Urothelium cell line (cell line): ENCODE measurements at places on chromosomes 7 and 10.

DNA sequence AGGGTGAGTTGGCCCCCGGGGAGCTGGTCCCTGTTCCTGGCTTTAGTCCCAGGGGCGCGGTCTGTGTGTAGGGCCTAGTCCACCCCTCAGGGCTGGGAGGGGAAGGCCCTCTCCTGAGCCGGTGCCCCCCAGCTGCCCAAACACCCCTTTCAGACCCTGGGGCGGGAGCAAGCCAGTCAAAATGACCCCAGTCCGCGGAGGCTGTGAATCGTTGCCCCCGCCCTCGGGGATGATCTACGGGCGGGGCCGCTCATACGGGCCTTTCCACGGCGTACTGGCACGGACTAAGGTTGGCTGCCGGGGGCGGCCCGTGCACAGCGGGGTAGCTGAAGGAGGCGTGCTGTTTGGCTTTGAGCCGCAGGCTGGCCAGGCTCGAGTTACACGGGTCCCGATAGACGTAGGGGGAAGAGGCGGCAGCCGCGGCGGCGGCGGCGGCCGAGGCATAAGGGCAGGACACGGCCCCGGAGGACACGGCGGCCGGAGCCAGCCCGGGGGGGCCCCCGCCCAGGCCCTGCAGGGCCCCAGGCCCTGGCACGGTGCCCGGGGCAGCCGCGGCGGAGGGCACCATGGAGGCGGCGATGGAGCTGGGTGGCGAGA is 4.3 kb downstream of the ELOVL3 start:
- DNase-seq: peak; percentile 80

DNA sequence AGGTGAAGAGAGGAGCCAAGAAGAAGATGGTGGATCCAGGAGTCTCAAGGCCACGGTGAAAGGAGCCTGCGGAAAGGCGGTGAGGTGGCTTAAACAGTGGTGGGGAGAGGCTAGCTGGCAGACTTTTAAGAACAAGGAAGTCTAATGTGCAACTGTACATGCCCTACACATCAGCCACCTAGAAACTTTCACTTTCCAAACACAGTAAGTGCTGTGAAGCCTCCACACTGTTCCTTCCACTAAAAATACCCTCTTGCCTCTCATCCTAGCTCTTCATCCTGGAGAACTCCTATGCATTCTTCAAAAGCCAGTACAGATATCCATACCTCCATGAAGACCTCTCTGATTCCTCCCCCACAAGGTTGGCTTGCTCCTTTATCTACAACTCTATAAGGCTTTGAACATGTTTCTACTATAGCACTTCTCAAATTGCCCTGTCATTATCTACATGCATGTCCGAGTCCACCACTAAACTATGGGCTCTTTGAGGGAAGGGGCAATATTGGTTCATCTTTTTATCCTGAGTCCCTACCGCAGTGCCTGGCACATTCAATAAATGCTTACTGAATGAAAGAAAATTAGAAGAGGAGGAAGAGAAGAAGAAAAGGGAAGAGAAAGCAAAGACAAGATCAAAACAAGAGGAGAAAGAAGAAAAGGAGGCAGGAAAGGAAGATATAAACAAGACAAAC is 54.2 kb downstream of the DNAJC12 start:
- DNase-seq: no peak

- peak; percentile 89 for DNase-seq
These were observed 58.3 kb downstream of the MICALL2 start for GRCh38 chr7:1401011-1401410.

DNA sequence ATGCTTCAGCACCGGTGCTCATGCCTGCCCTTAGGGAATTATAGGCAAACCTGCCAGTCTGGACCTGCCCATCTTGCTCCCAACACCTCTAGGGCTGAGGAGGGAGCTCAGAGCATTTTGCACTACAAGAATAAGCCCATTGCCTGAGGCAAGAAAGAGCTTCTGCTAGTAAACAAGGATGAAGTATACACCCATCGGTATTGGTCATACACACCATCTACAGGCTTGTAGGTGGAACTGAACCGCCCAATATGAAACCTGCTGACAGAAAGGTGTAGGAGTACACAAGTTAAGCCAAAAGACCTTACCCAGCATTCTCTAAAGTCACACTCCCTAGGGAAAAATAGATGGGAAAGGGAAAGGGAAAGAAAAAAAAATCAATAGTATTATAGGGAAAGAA is 957.0 kb upstream of the LRRTM3 start:
- no peak for DNase-seq

GRCh38 chr10:10846504-10846900 is 171.2 kb upstream of the CELF2 start:
- DNase-seq: no peak

DNA sequence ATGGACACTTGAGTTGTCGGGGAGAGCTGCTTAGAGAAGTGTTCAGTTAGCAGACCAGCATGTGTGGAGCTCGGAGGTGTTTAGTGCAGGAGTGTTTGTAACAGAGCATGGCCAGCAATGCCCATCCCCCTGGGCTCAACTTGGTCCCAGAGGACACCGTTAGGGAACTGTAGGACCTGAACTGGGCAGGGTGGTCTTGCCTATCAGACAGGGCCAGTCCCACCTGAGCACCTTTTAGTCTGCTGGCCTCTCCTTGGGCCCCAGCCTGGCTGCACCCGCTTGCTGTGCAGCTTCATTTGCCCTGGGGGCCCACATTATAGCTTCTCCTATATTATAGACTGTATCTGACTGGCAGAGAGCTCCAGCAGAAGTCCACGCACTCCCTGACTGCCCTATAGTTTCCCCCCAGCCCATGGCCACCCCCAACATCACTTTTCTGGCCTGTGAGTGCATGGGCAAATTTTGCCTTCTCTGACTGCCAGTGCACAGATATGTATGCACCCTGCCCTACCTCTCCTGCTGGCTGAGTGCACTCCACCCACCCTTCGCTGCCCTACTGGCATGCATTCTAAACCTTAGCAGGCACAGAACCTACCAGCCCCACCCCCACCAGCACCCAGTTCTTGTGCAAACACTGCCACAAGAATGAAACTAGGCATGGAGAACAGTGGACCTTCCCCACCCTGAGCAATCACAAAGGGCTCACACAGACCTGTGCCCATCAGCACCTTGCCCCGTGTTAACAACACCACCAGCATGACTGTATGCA is 1030.6 kb upstream of the GHITM start:
- DNase-seq: no peak

DNA sequence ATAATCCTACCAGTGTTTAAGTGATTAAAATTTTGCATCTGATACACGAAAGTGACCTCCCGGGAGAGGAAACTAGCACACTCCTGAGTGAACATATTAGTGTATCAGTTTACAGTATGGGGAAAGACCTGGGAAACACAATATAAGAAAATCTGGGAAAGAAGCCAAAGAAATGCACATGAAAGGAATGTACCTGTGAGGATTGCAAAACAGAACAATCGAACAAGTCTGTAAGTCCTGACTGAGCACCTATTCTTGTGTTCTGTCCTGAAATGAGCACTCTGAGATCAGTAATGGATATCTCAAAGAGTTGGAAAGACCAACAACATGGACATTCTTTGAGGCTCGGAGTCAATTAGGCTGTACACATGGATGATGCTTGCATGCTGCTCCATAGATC is 554.7 kb downstream of the SORCS3 start:
- no peak for DNase-seq

DNA sequence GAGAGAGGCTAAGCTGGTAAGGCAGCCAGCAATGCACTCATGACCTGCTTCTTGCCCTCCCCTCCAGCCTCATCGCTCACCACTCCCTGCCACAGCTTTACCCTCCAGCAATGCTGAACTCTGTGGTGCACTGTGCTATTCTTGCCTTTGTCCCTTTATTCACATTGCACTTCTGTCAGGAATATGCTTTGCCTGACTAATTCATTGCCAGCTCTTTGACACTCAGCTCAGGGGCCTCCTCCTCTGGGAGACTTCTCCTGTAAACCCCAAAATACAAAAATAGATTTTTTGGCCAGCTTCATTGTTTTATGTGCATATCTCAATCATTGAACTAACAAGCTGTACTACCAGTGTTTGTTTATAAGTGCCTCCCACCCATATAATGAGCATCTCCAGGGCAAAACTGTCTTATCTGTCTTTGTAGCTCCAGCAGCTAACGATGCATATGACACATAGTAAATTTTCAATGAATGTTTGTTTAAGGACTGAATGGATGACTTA is 8.2 kb downstream of the CNNM1 start:
- no peak for DNase-seq

DNA sequence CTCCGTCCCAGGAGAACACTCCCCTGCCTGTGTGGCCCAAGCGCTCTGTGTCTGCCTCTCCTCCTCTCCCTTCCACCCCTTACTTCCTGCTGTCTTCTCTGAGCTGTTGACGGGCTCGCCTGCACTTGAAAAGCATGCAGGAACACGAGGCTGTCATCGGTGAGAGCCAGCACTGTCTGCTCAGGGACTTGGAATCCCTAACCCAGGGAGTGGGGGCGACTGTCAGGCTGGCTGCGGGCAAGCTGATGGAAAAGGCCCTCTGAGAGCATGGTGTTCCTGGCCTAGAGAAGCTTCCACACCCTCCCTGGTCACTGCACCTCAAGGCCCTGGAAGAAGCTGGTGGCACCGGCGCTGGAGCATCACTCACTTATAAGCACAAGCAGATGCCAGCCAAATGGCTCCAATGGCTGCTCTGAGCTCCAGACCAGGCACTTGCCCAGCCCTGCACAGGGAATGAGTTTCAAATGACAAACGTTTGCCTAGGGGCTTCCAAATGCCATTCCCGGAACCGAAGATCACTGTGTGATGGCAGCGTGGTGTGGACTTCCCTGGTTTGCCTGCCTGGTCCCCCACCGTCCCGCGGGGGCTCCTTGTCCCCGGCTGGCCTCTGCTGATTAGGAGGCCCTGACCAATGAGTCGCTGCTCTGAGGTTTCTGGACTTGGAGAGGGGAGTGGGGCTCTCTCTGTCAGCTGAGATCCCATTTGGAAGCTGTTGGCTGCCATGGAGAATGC is 56.7 kb upstream of the EBF3 start:
- no peak for DNase-seq

- DNase-seq: no peak
These were observed 619.7 kb downstream of the AUTS2 start for GRCh38 chr7:70218006-70218405.

GRCh38 chr10:69345402-69345801 is 67.1 kb downstream of the HK1 start:
- DNase-seq: no peak

DNA sequence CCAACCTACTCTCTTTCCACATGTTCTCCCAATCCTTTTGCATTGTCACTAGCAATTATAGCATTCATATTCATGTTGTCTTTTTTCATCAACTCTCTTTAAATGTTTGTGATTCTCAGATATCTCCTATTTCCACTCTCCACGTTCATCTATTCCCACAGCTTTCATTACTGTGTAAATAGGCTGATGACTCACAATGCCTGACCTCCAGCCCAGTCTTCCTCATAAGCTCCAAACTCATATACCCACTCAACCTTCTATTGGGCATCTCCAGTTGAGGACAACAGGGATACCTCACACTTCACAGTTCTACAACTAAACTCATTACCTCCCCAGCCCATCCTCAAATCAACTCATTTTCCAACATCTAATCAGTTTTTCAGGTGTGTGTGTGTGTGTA is 194.1 kb downstream of the DGKI start:
- no peak for DNase-seq

GRCh38 chr10:14669576-14669975 is 105.1 kb downstream of the FAM107B start:
- DNase-seq: no peak

GRCh38 chr7:274266-274665 is 15.7 kb upstream of the FOXL3 start:
- DNase-seq: no peak

- peak; percentile 78 for DNase-seq
These were observed 222.9 kb upstream of the SH2B2 start for GRCh38 chr7:102063690-102064180.

GRCh38 chr7:79806161-79806734 is 328.4 kb upstream of the GNAI1 start:
- peak; percentile 25 for DNase-seq

GRCh38 chr7:45595809-45596664 is 21.9 kb downstream of the ADCY1 start:
- no peak for DNase-seq

DNA sequence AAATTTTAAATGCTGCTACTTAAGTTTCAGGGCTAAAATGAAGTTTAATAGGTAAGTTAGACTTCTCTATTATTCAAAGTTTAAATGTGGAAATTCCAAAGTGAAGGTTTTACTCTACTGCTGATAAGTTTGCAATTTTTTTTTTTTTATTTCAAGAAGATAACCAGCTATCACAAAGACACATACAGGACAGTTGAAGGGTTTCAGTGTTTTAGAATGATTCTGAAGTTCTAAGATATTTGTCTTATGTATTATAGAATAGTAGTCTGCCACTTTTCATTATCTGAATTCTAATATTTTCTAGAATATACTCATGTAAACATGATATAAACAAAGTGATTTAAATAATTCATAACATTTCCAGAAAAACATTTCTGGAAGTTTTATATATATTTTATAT is 7.0 kb upstream of the CD36 start:
- DNase-seq: no peak

- no peak for DNase-seq
These were observed 18.4 kb downstream of the CTBP2 start for GRCh38 chr10:125141860-125142484.

DNA sequence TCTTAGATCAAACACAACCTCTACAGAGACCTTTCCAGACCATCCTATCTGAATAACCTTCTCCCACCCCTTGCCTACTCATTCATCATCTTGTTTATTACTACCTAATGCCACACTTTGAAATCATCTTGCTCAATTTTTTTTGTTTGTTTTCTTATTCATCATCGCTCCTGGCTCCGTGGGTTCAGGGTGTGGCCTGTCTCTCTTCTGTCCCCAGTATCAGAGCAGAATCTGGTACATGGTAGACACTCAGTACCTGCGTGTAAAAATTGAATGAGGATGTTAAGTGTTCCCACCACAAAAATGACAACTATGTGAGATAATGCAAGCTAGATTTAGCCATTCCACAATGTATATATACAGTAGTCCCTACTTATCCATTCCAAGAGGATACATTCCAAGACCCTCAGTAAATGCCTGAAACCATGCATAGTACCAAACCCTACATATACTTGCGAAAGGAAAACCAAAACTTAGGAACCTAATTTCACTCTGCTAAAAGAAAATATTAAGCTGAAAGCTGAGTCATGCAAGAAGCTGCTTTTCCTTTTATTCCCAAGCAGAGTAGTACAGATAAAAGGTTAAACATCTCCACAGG is 72.1 kb upstream of the SEC61G start:
- no peak for DNase-seq

DNA sequence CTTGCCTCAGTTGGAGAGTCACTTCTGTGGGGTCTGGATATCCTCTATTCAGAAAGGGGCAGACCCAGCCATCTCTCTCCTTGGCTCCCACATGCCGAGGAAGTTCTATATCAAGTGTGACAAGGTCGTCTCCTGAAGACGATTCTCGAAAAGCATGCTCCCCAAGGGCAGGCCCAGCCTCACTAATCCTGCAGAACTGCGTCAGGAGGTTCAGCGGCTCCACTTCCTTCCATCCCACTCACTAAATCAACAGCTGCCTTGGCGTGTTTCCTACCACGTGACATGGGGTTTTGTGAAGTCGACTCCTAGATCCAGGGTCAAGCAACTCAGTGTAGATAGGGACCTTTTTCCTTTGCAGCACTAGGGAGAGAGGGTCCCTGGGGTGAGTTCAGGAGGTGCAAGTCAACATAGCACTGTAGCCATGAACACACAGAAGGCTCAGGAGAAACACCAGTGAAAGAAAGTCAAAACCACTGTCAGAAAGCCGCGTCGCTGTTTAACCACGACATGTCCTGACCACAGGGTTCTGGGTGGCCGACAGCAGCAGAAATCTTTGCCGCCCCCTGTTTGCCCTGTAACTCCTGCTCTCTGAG is 156.4 kb downstream of the PRPF18 start:
- no peak for DNase-seq
